Activated CD8-positive, alpha-beta memory T cell treated with anti-CD3 and anti-CD28 coated beads for 4 hours (primary cell): ENCODE measurements at places on chromosomes 5 and 9.

DNA sequence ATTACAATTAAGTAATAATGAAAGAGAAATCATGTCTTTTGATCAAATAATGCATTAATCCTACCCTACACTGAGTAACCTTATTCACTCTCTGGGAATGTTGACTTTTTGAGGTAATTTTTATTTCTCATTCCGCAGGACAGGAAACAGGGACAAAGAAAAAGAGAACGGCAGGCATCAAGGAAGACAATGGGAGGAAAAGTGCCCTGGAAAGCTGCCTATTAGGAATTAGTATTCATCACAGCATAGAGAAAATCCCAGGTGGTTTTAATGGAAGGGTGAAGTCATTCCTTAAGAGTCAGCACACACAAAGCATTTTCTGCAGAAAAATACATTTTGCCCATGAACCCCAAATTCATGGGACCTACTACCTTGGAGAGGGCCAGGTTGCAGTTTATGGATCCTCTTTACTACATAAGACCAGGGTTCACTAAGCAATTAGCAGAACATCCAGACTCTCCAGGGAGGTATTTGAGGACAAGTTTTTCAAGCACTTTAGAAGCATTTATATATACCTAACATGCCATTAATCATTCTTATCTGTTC, 9.4 kb downstream of the FSTL4 start:
- DNase-seq, result no peak

GRCh38 chr5:115372146-115372545, 75.7 kb upstream of the CCDC112 start:
- no peak for DNase-seq

DNA sequence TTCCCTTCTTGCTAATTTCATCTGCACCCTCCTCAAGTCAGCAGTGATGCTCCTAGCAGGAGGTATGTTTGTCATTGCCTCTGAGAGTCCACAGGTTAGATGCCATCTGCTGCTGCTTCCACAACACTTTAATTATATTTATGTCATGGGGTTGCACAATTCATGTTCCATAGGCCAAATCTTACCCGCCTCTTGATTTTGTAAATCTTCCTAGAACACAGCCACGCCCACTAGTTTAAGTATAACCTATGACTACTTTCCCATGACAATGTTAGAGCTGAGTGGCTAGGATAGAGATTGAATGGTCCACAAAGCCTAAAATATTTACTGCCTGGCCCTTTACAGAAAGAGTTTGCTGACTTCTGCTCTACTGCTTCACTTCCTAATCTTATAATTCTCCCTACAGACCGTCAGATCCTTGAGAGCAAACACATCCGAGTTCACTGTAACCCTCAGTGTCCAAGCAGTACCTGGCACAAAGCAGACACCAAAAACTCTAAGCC, 21.1 kb downstream of the LIFR start:
- no peak for DNase-seq

GRCh38 chr9:133521122-133522072, 3.4 kb downstream of the MYMK start:
- no peak for DNase-seq

- DNase-seq, result no peak
These were observed 125.7 kb downstream of the FGF18 start for GRCh38 chr5:171544913-171545765.

- no peak for DNase-seq
These were observed 201.6 kb downstream of the DCP2 start for GRCh38 chr5:113178073-113178779.

GRCh38 chr9:78441396-78441795, 144.5 kb downstream of the PSAT1 start:
- DNase-seq, result no peak

- no peak for DNase-seq
These were observed 73.3 kb downstream of the SECISBP2 start for GRCh38 chr9:89391585-89391984.

DNA sequence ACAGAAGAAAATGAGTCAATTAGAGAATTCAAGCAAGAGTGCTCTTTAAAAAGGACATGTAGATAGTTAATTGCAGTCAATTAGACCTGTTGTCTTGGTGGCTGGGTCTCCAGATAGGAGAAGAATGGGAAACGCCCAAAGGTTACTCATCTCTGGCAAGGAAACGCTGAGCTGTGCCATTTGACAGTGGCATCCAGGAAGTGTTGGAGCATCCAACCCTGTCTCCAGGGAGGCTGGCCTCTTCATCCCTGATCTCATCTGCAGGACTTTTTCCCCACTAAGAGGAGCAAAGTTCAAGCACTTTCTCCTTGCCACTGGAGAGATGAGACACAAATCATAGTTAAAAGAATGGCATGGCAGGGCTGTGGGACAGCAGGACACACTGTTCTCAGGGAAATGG, 111.7 kb upstream of the MSX2 start:
- no peak for DNase-seq

DNA sequence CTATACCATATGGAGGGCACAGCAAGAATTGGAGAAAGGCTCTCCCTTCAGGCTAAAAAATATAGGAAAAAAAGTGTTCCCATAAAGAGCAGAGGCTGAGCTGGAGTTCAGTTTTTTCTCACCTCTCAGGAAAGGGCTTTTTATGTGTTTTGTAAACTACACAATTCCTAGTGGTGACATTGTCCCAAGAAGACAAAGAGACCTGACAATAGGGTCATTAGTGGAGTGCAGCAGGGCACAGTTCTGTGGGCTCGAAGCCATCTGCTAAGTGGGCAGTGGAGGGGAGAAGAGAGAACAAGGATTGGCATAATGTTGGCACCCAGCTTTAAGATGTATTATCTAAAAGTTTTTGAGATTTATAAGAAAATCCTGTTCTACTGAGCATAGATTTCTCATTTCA, 162.5 kb downstream of the HCN1 start:
- no peak for DNase-seq

DNA sequence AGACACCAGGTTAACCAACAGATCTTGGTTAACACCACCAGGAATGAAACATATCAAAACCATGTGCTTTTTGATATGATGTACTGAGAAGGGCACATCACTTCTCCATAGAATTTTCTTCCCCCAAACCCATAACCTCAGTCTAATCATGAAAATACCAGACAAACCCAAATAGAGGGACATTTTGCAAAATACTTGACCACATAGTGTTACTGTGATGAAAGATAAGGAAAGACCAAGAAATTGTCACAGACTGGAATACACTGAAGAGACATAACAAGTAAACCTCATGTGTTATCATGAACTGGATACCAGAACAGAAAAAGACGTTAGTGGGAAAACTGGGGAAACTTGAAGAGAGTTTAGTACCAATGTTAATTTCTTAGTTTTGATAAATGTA, 74.9 kb upstream of the VCAN start:
- no peak for DNase-seq

DNA sequence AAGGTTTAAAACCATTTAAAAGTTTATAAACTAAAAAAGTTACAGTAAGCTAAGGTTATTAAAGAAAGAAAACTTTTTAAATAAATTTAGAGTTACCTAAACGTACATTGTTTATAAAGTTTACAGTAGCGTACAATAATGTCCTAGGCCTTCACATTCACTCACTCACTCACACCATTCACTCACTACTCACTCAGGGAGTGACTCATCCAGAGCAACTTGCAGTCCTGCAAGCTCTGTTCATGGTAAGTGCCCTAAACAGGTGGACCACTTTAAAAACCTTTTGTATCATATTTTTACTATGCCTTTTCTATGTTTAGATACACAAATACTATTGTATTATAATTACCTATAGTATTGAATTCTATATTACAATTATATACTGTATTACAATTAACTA, 190.8 kb upstream of the RASA1 start:
- DNase-seq, result no peak

- no peak for DNase-seq
These were observed 242.3 kb upstream of the NREP start for GRCh38 chr5:111999286-111999685.

- DNase-seq, result no peak
These were observed 8.9 kb downstream of the ZNF366 start for GRCh38 chr5:72498284-72498683.

DNA sequence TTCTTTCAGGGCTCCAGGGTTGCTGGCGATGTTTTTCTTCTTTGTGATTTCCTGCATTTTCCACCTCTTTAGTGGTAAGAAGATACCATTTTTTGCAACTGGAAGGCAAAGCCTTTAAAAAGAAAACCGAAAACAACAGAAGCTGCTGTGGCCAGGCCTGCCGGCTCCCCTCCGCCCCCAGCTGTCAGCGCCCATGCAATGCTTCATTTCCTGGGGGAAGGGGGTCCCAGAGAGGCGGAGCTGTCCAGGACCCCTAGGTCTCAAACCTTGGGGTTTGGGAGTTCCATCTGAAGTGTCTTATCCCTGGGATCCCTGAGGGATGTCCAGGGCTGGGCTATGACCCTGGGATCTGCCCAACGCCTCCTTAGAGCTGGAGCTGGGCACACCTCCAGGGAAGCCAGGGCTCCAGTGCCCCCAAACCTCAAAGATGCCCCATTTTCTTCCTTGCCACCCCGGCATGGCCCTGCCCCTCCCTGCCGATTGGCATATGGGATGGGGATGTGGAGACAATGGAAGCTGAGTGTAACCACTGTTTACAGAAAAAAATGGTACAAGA, 257.2 kb upstream of the MVB12B start:
- no peak for DNase-seq

DNA sequence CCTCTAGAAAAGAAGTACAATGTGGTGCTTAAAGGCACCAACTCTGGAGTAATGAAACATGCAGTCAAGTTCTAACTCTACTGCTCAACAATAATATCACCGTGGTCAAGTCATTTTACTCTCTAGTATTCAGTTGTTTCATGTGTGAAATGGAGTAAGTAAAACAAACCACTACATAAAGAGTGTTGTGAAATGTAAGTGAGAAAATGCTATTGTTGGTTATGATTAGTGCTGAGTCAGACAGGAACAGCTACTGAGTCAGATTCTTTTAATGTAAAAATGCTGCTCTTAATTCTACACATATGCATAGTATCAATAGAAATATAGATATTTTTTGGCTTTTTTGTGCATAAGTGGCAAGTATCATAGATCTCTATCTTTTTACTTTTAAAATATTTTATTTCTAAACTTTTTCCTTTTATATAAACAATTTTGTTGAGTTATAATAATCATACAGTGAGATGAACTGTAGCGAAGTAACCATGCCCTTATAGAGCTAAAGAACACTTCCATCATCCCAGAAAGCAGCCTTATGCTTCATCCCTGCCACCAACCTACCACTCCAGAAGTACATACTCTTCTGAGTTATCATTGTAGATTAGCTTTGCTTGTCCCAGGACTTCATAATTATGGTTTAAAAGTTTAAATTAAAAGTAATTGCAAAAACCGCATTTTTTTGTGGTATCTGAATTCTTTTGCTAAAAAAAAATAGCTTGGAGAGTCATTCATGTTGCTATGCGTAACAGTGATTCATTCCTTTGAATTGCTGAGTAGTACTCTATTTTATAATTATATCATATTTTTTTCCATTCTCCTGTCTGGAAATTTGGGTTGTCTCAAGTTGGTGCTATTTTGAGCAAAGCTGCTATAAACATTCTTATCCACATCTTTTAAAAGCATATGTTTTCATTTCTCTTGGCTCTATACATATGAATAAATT, 548.2 kb upstream of the CLINT1 start:
- DNase-seq, result no peak

DNA sequence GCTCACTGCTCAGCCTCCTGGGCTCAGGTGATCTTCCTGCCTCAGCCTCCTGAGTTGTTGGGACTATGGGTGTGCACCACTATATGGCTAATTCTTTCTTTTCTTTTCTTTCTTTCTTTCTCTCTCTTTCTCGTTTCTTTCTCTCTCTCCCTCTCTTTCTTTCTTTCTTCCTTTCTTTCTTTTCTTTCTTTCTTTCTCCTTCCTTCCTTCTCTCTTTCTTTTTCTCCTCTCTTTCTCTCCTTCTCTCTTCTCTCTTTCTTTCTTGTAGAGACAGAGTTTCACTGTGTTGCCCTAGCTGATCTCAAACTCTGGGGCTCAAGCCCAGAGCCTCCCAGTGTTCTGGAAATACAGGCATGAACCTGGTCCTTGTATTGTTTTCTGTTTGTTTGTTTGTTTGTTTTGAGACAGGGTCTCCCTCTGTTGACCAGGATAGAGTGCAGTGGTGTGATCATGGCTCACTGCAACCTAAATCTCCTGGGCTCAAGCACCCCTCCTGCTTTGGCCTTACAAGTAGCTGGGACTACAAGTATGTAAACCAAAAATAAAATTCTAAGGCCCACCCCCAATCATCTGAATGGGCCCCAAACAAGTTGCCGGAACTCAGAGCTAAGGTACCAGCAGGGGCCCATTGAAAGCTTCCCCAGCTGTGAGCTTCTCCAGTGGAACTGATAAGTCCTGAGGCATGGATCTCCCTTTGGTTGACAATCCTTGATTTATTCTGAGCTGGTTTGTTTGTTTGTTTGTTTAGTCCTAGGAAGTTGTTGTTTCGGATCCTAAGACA, 11.9 kb upstream of the BTF3 start:
- no peak for DNase-seq

GRCh38 chr9:16459421-16460148, 410.9 kb downstream of the BNC2 start:
- DNase-seq, result no peak
